Activated CD8-positive, alpha-beta T cell treated with anti-CD3 and anti-CD28 coated beads for 36 hours (primary cell): ENCODE measurements at places on chromosomes 7 and 10. TPM values are rescaled to one million over a fixed set of nuclear protein-coding genes. Genes with fewer than 3 reads are reported as not detected.

DNA sequence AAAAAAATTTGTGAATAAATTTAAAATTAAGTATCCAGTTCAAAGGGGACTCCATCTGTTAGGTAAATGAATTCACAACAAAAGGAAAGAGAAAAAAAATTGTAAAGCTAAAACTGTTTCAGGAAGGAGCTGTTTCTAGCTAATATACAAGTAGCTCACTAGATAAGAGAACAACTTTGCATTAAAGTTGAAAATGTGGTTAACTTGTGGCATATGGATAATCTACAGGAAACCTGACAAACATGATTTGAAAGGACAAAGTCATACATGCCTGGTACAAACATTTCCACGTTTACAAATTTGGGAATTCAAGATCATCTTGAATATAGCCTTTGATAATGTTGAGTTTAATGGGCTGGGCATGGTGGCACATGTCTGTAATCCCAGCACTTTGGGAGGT, 8.9 kb downstream of the NT5C3A start:
- H3K27me3 ChIP-seq, result no peaks in the 10 kb centered on the region
- peak overlapping the region; percentile 77 for H3K27ac ChIP-seq
- no peak for DNase-seq
- H3K4me3 ChIP-seq, result no peak overlapping the region

- no peaks in the 10 kb centered on the region for H3K27me3 ChIP-seq
- no peak for DNase-seq
- H3K4me1 ChIP-seq, result peaks cover 19% of the 10 kb centered on the region
- H3K4me3 ChIP-seq, result no peak overlapping the region
- H3K27ac ChIP-seq, result no peak overlapping the region
Measured at GRCh38 chr10:119762805-119763798, 37.3 kb downstream of the INPP5F start.

GRCh38 chr7:139845443-139845805, 16.4 kb downstream of the TBXAS1 start:
- H3K4me3 ChIP-seq, result no peak overlapping the region
- H3K4me1 ChIP-seq, result no peaks in the 10 kb centered on the region
- no peaks in the 10 kb centered on the region for H3K27me3 ChIP-seq

ST8SIA6 gene
- total RNA-seq, result not detected

VAX1 gene
- total RNA-seq, result not detected

FEZF1 gene
- not detected for total RNA-seq

SMARCD3 gene
- 8.9 TPM for total RNA-seq
